ENCODE measurements at places on chromosomes 2 and 18.
A peak's percentile ranks its signal among the peaks of the same experiment; 100 is the strongest.

- peak; percentile 83 for DNase-seq
Measured at GRCh38 chr2:15730545-15731212, 139.0 kb downstream of the DDX1 start.

DNA sequence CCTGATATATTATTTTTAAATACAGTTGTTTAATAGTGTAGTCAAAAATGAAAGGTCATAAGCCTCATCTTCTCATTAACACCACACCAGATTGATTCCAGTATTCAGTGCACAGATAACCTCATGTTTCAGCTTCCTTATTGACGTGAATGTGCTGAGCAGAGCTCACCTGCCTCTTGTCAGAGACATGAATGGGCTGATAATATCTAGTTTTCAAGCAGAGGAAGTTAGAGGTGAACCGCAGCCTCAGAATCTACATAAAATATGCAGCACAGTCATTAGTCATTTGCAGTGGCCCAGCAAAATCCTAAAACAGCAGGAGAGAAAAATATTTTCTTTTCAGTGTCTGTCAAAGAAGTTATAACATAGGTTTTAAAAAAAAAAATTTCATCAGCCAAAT is 216.2 kb downstream of the GBX2 start:
- peak; percentile 25 for DNase-seq

- DNase-seq: no peak
Measured at GRCh38 chr2:2771721-2772411, 440.8 kb upstream of the MYT1L start.

DNA sequence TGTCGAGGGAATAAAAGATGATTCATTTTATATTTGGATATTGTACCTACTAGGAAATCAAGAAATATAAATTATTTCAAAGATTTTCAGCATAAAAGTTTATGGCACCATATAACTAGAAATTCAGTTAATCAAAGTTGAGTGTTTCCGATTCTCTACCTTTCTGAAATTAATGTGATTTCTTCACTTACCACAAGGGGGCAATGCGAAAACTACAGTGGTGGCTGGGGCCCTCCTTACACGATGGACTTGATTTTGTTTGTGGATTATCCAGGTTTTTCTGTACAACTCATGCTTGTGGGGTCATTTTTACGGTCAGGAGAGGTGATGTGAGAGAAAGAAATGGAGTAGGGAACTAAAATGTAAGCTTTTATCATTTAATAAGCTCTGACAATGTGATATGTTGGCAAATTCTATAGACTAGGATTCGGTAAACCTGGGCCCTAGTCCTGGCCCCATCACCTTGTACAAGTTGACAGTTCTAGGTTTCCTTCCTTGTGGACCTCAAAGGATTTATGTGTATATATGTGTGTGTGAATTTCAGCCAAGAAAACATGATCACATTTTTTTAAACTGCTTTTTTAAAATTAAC is 47.6 kb downstream of the G6PC2 start:
- no peak for DNase-seq

DNA sequence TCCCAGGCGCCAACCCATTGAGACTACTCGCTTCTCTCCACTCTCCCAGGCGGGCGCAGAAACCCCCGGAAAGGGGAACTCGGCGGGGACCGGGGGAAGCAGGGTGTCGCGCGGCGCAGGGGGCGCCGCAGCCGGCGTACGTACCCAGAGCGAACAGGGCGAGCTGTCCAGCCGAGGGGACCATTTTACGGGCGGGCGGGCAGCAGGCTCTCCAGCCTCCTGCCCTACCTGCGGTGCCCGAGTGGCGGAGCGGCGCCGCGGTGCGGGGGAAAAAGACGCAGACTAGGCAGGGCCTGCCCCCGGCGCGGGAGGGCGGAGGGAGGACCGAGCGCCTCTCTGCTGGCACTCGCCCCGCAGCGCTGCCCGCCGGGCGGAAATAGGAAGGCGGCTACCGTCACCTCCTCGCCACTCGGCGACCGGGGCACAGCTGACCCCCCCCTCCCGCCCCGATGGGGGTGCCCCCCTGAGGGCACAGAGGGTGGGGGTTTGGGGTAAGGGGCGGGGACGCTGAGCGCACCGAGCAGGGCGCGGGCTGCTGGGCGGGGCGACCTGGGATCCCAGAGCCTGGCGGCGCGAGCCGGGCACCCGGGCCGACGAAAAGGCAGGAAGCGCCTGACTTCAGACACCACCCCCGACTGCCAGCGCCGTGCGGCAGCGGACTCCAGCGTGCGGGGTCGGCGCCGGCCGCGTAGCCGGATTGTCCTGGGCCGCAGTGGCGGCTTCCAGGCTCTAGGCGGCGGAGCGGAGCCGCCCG is at the start of gene TGFA:
Gene TGFA, minus strand, starts transcription at position 243 of the 754 bp plus-strand sequence. Its CDS starts 59 bp downstream, at position 184.
- peak; percentile 24 for DNase-seq

DNA sequence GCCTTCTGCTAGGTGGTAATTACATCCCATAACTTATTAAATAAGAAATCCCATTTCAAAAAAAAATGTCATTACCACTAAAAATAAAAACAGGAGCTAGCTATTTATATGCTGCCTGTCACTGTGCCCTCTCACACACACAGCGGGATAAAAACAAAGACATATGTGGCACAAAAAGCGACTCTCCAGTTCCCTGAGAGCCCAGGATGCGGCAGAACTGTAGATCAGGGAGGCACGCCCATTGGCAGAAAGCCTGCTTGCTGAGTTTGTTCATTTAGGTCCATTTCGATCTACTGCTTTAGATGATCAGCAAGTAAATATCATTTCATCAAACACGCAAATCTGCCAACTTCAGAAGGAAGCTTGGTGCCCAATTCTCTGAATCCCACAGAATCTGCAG is 124.4 kb downstream of the TMEM163 start:
- no peak for DNase-seq

DNA sequence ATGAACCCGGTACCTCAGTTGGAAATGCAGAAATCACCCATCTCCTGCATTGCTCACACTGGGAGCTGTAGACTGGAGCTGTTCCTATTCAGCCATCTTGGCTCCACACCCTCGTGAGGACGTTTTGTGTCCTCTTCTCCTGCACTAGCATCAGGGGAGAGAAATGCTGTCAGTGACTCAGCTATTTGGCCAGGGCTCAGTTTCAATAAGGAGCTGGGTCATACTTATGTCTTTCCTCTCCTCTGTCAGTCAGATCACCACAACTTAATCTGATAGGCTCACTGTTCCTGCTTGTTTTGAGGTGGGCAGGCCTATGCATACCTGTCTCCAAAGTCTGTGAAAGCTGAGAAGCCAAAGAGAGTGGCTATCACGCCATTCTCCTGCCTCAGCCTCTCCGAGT is 921.2 kb downstream of the DCC start:
- DNase-seq: no peak

- peak; percentile 24 for DNase-seq
Measured at GRCh38 chr18:50644807-50645206, 84.9 kb downstream of the MAPK4 start.

DNA sequence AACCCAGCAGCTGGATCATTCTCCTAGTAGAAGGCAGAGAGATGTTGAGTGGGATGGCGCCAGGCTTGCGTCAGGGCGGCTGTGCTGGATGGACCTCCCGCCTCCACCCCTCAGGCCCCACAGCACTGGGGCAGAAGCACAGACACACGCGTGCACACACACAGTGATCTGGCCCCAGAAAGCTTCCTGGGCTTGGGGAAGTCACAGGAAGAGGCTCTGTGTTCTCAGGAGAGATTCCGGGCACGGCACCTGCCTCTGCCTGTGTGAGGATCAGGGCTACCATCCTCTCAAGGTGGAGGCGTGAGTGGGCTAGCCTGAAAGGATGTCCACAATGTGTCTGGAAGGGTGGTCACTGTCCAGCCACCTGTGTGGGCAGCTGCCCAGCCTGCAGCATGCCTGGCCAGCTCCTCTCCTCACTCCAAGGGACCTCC is 229.8 kb upstream of the HS6ST1 start:
- no peak for DNase-seq

DNA sequence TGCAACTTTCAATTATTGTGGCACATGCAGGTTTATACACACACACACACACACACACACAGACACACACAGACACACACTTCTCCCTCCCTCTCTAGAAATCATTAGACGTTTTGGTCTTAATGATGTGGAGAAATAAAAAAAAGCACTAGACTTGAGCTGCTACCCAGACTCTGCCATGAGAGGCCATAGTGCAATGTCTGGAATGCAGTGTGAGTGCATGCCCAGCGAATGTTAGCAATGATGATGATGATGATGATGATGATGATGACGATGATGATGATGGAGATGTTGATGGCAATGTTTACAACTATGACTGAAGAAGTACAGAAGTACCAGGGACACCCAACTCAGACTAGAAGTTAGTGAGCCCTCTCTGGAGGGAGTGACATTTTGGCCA is 23.8 kb upstream of the KLHL29 start:
- DNase-seq: peak; percentile 10

GRCh38 chr2:8590938-8591337 is 90.9 kb upstream of the ID2 start:
- DNase-seq: no peak

DNA sequence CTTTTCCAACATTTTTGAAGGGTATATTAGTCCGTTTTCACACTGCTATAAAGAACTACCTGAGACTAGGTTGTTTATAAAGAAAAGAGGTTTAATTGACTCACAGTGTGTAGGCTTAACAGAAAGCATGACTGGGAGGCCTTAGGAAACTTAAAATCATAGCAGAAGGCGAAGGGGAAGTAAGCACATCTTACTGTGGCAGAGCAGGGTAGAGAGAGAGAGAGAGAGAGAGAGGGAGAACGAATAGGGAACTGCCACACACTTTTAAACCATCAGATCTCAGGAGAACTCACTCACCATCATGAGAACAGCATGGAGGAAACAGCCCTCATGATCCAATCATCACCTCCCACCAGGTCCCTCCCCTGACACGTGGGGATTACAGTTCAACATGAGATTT is 420.3 kb downstream of the SOCS6 start:
- no peak for DNase-seq

DNA sequence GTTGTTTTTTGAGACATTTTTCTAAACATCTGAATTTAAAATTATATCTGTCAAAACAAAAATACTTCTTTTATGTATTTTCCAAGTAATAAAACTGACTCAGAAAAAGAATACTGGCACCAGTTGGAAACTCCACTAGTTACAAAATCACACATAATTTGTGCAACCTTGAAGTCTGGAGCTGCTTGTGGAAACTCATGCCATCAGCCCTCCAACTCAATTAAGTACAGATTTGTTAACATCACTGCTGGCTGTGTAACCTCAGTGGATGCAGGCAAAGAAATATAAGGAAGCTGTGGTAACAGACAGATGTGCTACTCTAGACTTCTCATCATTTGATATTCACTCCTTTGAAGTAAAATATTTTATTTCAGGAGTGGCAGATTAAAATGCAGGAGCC is 30.0 kb upstream of the RAPH1 start:
- no peak for DNase-seq

- no peak for DNase-seq
Measured at GRCh38 chr2:6471419-6471818, 394.3 kb downstream of the CMPK2 start.

- DNase-seq: no peak
Measured at GRCh38 chr2:224807153-224807964, 91.2 kb upstream of the CCDC195 start.

GRCh38 chr2:120709608-120710041 is 26.0 kb upstream of the GLI2 start:
- DNase-seq: no peak

DNA sequence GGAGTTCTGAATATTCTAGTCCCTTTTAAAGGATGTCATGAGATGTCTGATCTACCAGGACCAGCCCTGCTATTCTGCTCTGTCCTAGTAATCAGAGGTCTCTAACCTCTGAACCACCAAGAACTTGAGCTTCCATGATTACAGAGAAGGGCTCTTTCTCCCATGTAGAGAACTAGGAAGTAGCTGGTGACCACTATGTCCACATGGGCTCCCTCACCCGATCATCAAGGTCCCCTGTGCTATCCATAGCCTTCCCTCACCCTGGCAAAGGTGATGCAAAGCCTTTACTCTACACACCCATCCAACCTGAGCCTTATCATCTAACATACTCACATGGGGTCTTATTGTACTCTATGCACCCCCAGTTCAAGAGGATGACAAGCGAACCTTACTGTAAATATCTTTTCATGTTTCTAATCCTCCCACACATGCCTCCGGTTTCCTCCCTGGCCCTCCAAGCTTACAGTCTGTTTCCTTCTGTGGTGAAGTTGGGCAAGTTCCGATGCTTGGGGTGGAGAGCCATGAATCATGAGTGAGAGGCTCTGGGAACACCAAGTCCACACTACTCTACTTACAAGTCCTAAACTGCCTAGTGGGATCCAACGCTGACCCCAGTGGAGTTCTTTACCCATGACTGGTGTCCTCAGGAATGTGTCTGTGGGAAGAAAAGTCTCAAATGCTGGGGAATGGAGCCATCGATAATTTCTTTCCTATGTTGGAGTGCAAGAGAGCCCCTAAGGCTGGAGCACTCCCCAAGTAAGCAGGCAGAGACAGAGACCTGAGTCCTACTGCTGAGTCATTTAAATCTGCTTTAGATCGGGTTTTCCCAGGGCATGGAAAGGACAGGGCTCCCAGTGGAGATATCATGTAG is 73.3 kb upstream of the KLF7 start:
- peak; percentile 100 for DNase-seq

GRCh38 chr2:220270481-220271070 is 643.1 kb downstream of the SLC4A3 start:
- no peak for DNase-seq

DNA sequence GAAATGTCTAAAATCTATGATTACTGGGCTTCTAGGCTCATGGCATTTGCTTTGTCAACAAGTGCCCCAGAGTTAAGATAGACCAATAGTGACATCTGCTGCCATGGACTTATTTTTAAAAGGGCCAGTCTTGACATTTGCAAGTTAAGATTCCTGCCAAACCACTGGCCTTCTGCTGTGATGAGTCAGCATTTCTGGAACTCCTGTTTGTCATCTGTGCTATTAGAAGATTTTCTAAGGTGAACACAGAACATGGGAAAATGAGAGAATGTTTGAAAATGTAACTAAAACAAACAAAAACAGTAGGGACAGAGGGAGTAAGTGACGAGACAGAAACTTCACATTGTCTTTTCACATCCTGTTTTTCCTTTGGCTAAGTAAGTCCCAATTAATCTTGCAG is 93.7 kb upstream of the WDR75 start:
- DNase-seq: peak; percentile 96

DNA sequence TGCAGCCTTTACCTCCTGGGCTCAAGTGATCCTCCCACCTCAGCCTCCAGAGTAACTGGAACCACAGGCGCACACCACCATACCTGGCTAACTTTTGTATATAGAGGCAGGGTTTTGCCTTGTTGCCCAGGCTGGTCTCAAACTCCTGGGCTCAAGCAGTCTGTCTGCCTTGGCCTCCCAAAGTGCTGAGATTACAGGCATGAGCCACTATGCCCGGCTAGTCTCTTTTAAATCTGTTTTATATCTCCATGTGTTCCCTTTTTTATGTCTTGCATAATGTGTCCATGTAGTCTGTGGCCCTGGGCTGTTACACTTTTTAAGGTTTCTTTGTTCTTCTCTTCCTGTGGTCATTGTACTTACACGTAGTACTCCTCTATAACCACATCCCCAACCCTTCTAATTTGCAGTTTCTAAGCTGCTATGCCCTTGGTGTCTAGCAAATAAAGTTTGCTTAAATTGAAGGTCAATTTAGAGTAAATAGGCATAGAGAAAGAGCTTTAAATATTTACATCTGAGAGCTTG is 168.2 kb downstream of the MCFD2 start:
- DNase-seq: no peak

Data from fibroblast of skin of abdomen (primary cell).